AG10803 (cell line): ENCODE measurements at places on chromosomes 5 and 9.
A peak's percentile ranks its signal among the peaks of the same experiment; 100 is the strongest.

- DNase-seq, result peak; percentile 50
Observed at GRCh38 chr5:102663749-102664530, 91.2 kb upstream of the PAM start.

DNA sequence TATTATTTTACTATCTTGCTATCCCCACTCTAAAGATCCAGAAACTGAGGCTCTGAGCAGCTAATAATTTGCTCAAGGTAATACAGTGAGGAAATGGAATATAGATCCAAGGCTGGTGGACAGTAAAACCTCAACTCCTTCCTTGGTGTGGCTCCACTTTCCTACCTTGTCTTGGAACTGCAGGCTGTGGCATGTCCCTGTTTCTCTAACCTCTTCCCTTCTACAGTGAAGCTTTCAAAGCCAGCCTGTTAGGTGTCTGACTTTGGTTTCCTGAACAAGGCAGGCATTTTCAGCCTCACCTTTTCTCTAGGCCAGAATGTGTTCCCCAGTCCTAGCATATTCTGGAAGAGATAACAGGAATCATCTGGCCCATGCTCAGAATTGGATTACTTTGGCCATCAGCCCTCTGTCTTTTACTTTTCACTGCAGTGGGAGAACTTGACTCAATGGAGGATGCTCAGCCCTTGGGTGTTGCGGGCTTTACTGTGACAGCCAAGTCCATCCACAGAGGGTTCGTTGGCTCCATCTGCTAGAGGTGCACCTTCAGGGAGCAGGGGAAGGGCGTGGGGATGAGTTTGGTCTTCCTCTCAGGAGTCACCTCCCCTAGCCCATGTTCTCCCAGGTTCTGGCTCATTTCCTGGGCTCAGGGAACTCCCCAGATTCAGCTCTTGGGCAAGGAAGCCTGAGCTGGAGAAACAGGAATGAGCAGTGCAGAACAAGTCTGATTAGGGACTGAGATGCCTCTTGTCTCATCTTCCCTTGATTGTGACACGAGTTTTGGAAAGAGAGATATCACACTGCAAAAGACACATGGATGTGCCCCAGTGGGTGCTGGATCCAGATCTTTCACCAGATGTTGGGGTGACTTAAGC, 1.1 kb downstream of the NIPAL4 start:
- DNase-seq, result no peak

DNA sequence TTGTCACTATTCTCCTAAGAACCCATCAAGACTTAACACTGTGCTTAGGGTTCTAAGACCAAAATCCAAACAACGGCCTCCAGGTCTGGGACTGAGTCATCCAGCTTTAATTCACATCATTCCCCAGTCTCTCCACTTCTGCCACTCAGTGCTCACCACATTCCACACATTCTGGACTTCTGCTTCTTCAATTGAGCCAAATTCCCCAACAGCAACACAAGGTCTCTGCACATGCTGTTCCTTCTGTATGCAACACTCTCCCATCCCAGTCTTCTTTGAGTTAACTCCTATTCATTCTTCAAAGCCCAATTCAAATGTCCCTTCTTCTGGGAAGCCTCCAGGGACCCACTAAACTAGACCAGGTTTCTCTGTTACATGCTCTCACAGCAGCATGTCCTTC, 97.8 kb downstream of the GPR21 start:
- DNase-seq, result peak; percentile 80

GRCh38 chr5:93395971-93396379, 185.0 kb downstream of the NR2F1-AS1 start:
- no peak for DNase-seq

GRCh38 chr9:88197781-88198340, 59.6 kb upstream of the SPATA31C2 start:
- peak; percentile 99 for DNase-seq

DNA sequence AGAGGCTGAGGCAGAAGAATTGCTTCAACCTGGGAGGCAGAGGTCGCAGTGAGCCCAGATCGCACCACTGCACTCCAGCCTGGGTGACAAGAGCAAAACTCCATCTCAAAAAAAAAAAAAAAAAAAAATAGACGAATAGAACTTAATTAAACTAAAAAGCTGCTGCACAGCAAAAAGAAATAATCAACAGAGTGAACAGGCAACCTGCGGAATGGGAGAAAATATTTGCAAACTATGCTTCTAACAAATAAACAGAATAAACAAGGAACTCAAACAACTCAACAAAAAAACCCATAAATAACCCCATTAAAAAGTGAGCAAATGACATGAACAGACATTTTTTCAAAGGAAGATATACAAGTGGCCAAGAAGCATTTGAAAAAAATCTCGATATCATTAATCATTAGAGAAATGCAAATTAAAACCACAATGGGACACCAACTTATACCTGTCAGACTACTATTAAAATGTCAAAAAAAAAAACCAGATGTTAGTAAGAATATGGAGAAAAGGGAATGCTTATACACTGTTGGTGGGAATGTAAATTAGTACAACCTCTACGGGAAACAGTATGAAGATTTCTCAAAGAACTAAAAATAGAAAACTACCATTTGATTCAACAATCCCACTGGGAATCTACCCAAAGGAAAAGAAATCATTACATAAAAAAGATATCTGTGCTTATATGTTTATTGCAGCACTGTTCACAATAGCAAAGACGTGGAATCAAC, 21.9 kb upstream of the HRH2 start:
- DNase-seq, result no peak

- DNase-seq, result no peak
Observed at GRCh38 chr5:14148890-14149671, 5.9 kb downstream of the TRIO start.

GRCh38 chr9:87502391-87503221, 4.9 kb downstream of the DAPK1 start:
- no peak for DNase-seq

DNA sequence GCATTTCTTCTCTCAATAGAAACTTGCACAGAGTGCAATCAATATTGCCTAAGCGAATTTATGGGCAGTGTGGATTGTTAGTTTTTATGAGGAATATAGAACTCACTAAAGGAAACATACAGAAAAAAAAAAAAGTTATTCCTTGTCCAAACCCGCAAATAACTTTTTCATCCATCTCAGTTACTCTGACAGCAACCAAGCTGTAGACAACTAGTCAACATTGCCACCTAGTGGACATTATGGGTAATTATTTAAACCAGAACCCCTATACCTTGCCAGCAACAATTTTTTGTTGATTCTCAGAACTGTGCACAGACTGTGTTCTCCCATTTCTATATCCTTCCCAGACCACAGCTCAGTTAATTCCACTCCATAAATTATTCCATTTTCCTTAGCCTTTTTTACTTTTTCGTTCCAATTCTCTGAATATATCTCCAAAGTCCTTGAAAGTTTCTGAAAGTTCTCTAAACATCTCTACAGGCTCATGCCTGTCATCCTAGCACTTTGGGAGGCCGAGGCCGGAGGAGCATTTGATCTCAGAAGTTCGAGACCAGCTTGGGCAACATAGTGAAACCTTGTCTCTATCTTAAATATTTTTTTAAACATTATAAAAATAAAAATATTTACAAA, 2.6 kb upstream of the AFAP1L1 start:
- DNase-seq, result peak; percentile 60

DNA sequence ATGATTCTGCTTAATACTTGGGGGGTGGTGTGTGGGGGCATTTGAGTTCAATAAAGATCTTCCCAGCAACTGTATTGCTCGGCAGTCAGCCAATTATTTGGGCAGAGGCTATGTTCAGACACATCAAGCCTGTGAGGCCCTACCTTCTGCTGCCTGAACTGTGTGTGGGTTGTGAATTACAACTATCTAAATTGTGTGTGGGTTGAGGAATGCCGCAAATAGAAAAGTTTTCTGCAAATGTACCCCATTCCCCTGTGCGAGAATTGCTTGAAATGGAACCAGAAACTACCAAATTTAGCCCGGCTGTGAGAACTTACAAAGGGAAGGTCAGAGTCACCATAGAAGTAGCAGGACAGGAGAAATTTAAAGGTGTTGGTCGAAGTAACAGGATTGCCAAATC, 360.0 kb upstream of the PIK3R1 start:
- no peak for DNase-seq

GRCh38 chr9:127977009-127977883, 3.5 kb downstream of the EEIG1 start:
- DNase-seq, result no peak
